Cortex of kidney (tissue), 1 donor: ENCODE measurements at places on chromosomes 16 and 17.

GRCh38 chr17:40483679-40484078 lies 17.7 kb downstream of the TNS4 start:
- no peak for DNase-seq

DNA sequence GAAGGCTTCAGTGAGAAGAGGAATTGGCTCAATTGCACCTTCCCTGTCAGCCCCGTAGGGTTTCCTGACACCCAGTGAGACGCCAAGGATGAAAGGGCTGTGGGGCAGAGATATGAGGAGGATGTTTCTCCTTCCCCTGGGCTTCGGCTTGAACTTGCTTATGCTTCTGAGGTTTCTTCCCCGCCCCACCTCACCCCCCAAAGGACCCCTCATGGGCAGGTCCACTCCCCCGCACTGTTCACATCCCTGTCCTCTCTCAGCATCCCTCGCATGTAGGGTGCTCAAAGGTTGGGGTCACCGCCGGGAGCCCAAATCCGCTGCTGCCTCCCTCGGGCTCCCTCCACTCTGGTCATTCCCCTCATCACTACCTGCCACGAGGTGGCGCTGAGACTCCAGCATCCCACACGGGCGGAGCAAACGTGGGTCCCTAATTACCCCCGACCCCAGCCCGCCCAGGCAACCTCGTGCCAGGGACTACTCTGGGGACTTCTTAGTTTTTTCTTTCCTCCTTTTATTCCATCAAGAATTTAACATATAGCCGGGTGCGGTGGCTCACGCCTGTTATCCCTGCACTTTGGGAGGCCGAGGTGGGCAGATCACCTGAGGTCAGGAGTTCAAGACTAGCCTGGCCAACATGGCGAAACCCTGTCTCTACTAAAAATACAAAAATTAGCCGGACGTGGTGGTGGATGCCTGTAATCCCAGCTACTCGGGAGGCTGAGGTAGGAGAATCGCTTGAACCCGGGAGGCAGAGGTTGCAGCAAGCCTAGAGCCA lies 3.3 kb upstream of the TRARG1 start:
- no peak for DNase-seq

DNA sequence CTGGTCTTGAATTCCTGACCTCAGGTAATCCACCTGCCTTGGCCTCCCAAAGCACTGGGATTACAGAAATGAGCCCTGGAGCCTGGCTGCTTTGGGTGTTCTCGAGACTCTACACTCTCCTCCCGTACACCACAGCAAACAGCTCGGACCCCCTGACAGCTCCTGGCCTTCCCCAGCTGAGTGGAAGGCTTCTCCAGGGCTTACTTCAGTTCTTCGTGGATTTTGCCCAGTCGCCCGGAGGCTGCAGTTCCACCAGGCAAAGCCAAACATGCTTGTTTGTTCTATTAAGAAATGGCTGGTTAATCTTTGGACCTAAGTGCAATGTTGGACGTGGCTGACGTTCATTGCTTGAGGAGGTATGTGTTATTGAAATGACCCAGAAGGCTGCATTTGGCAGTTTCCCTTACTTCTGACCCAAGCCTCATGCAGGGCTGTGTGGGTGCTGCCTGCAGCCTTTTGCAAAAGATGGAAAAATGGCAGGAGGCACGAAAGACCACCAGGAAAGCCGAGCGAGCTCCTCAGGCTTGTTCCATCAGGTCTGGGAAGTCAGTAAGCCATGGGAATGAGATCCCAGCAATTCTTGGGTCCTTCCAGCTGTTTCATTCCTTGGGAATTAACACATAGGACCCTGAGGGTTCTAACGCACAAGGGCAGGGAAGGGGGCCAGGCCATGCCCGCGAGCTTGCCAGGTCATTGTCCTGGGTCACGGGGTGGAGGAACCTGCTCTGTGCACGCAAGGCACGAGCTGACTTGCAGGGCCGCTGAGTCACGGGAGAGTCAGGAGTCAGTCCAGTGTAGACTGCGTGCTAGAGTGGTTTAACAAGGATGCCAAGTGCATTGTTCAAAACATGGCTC lies 23.9 kb upstream of the KLHDC4 start:
- DNase-seq = no peak

DNA sequence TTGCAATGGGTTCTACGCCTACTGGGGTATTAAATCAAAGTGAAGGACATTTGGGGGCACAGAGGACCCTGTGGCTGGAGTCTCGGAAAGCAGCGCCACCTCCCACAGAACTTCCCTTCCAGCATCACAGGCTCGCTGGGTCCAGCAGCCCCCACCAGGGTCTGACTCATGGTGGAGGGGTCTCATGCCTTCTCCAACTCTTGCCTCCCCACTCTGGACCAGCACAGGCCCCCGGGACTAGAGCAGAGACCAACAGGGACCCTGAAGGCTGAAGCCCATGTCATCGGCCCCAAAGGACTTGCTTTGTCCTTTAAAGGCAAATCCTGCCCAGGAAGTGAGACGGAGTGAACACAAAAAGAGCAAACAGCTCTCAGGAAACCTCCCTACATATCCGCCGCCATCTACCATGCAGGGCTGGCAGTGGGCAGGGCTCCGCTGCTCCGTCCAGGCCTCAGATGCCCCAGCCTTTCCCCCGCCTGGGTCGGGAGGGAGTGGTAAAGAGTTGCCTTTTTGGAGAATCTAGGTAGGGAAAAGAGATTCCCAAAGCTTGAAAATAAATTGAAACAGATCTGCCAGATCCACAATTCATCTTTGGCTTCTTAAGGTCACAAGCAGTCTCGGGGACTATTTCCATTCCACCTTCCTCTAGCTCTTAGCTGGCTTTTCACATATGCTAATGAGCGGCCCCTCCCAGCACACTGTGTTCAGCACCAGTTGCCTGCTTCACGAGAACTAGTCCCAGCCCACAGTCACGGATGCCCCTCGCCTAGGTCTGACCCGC lies 2.1 kb upstream of the GPRC5C start:
- DNase-seq = no peak

DNA sequence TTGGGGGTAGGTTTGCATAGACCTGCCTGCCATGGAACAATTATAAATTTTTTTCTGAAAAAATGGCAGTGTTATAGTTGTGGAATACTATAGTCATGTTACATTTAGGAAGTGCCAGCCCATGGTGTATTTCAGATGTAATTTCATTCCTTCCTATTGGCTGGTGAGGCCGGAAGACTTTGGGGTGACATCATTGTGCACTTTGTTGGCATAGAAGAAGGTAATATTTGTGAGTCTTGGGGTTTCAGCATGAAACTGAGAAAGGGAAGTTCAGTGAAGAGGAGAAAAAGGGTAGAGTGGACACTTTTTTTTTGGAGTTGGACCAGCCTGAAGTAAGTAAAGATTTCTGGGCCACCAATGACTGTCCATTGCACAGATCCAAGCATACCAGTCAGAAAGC lies 16.0 kb upstream of the HEATR6 start:
- no peak for DNase-seq

GRCh38 chr17:48791128-48792032 lies 25.6 kb downstream of the TTLL6 start:
- DNase-seq = no peak

DNA sequence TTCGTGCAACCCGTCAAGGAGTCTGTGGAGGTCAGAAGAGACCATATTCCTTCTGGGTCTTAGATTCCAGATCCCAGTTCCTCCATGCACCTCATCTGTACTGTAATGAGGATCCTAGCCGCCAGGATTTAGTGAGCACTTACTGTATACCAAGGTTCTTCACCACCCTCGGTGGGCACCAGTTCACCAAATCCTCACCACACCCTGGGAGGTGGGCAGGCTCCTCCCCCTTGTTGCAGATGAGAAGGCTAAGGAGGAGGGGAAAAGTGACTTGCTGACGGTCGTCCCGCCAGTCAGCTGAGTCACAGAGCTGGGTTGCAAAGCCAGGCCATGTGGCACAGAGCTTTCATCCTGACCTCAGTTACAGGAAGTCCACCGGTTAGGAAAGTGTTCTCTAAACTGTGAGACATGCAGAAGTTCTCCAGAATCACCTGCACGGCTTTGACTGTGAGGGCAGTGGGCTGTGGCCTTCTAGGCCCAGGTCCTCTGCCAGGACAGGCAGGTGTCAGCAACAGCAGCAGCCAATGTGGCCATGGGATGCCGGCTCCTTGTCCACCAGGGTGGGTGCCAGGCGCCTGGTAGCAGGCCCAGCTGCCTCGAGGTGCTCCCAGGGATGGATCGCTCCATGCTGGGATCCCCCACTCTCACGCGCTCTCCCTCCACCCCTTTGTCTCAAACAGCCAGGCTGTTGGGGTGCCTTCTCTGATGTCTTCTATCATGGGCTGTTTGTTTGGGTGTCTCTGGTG lies 240.3 kb upstream of the GSE1 start:
- no peak for DNase-seq
